MV-4-11 (cell line): ENCODE measurements at places on chromosomes 2 and 18.

GRCh38 chr2:26946841-26947784 lies 23.3 kb upstream of the MAPRE3 start:
- peak; percentile 66 for DNase-seq

- peak; percentile 90 for DNase-seq
These were observed 47.1 kb upstream of the IGFBP5 start for GRCh38 chr2:216742411-216742810.

- no peak for DNase-seq
These were observed 14.7 kb downstream of the CROCC2 start for GRCh38 chr2:240920783-240921231.

DNA sequence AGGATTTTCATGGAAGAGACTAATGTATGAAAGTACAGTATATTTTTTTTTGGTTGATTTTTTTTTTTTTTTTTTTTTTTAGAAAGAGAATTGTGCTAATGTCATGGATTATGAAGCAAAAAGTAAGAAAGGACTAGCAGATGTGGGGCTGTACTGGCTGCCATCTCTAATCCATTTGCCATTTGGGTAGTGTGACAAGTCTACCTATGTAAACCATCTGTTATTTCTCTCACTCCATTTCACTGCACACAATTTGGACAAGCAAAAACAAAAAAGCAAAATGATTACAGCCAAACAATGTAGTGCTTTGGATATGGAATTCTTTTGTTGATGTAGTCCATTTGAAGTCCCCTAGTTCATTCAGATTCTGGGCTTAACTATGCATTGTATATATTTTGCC lies 1355.4 kb downstream of the LRP1B start:
- DNase-seq: no peak

DNA sequence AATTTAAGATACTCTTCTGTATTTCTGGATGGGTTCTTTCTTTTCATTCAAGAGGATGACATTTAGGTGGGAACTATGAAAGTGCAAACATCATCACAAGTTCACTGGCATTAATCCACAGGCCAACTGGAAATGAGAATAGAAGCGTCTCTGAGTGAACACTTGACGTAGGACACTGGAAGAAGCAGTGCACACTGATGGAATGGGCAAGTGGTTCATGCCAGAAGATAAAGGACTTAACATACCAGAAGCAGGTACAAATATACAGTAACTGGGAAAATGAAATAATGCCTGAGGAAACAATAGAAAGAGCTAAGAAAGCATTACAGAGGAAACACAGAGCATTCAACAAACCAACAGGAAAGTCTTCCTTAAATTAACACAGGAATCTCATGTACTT lies 120.9 kb upstream of the CCDC195 start:
- no peak for DNase-seq

DNA sequence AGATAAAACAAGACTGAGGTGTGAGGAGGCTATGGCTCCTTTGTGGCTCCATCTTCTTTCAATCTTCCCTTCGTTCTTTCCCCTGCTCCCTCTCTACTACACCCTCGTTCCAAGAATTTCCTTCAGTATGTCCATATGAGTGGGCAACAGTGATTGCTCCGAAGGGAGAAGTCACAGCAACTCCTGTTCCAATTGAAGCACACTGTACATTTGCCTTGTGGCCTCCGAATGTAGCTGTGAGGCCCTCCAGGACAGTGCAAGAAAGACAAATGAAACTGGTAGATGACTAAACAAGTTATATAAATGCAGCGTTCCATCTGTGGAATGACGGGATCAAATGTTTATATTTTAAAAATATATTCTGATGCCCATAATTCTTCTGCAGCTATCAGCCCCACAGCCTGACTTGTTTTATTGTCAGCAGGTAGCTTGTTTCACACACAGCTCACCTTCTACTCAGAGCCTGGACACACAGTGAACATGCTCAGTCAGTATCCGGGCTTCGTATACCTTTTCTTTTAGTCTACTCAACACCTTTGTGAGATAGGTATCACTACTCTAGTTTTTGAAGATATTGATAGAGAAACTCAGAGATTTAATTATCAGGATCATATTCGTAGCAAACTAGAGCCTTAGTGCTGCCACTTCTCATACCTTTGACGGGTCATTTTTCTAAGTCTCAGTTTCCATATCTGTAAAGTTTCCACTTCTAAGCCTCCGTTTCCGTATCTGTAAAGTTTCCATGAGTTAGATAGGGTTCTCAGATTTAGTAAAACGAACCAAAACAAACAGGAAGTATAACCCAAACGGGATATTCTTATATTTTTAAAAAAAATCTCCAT lies 216.7 kb upstream of the STON1 start:
- DNase-seq: peak; percentile 38
